Activated CD4-positive, alpha-beta T cell treated with anti-CD3 and anti-CD28 coated beads, Interleukin-2, Interleukin-6, amounts not matched to agents 100 ng/mL and 50 ng/mL, durations not matched to agents 16 hours and 8 hours (primary cell): ENCODE measurements at places on chromosomes 6 and 20.

DNA sequence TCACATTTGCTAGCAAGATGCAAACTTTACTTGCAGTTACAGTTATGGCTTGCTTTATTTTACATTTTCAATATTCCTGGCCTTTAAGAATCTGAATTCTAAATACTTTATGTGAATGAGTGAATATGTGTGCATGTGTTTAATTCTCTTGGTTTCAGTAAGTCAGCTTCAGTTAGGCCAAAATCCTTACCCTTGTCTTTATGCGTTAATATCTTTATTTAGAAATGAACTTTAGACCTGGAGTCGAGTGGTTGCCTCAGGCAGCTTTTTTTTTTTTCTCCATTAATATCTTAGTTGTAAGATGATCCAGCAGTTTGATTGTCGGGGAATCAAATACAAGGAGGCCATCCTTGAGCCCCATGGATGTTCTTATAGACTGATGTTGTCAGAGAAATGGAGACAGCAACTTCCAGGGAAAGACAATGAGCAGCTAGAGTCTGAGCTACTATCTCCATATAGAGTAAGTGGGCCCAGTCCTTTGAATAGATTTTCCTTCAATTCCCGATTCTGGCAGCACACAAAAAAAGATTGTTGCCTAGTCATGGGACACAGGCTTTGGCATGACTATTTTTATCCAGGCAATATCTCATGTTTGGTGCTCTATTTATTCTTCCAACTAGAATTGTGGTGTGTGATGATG is 398.0 kb downstream of the DHX35 start:
- DNase-seq, result no peak

- DNase-seq, result no peak
These were observed 490.8 kb upstream of the GJE1 start for GRCh38 chr6:141641951-141642350.

DNA sequence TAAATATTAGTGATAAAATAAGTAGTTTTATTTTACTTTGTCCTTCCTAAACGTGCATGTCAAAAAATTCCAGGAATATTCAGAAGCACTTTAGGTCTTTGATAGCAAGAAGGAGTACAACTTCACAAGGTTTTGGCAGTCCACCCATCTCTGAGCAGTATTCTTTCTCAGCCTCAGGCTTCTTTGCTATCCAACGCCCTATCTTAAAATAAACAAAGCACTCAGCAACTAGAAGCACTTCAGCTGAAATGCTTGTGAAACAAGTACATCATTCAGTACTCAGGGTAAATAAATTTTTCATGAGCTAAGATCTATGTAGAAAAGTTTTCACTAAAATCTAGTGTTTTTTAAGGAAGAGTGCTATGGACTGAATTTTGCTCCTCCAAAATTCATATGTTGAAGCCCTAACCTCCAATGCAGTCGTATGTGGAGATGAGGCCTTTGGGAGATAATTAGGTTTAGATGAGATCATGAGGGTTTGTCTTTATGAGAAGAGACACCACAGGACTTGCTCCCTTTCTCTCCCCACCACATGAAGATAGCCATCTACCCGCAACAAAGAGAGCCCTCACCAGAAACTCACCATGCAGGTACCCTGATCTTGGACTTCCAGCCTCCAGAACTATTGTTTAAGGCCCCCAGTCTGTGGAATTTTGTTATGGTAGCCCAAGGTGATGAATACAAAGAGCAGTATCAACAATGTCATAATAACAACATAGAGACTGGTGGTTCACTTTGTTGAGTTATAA is 539.1 kb downstream of the TFAP2A start:
- no peak for DNase-seq

GRCh38 chr6:125357515-125358256 is 55.9 kb upstream of the HDDC2 start:
- DNase-seq, result peak; percentile 1

- no peak for DNase-seq
These were observed 33.4 kb upstream of the SLC22A1 start for GRCh38 chr6:160088069-160088783.

GRCh38 chr20:24305371-24305770 is 164.1 kb upstream of the SYNDIG1 start:
- no peak for DNase-seq

DNA sequence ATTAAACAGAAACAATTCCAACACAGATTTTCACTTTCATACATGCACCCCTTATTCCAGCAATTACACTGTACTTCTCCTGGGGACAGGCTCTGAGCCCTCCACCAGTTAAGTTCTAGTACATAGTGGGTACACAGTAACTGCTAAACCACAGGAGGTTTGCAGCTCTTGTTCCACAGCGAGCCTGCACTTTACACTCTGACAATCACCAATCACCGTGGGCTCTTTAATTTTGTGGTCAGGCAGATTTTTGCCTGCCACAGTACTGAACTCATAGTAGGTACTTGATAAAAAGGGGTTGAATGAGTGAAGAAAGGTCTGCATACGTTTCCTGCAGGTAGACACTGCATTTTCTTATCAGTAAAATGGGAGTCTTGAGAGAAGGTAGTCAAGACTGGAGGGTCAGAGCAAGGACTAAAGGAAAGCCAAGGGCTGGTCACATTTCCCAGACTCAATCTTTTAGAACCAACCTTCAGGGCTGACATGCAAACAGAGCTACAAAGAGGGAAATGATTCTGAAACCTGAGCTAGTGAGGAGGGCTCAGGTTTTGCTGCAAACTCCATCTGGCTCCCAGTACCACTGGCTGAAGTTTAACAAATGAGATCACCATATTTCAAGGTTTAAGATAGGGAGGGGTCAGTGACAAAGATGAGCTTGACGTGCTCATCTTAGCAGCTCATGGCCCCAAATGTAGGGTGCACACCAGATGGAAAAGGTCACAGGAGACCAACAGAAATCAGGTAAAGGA is 404.6 kb downstream of the BTBD9 start:
- no peak for DNase-seq

- no peak for DNase-seq
These were observed 683.3 kb downstream of the PTPRT start for GRCh38 chr20:42506397-42506796.

GRCh38 chr6:28354688-28355554 is 5.2 kb downstream of the ZKSCAN3 start:
- DNase-seq, result no peak

DNA sequence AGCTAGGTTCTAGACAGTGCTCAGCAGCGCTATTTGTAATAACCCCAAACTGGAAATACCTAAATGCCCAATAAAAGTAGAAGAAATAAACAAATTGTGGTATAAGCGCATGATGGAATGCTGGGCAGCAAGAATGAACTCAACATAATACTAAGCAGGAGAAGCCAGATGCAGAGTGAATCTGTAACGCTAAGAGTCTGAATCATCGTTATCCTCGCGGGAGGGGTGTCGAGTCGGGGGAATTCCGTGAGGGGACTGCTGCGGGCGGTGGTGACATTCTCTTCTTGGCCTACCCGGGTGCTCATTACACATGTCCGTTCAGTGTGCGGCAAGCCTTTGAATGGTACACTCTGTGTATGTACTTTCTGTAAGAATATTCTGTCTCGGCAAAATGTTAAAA is 83.7 kb downstream of the SULF2 start:
- DNase-seq, result no peak

- no peak for DNase-seq
These were observed 82.3 kb downstream of the CAP2 start for GRCh38 chr6:17475606-17476244.

DNA sequence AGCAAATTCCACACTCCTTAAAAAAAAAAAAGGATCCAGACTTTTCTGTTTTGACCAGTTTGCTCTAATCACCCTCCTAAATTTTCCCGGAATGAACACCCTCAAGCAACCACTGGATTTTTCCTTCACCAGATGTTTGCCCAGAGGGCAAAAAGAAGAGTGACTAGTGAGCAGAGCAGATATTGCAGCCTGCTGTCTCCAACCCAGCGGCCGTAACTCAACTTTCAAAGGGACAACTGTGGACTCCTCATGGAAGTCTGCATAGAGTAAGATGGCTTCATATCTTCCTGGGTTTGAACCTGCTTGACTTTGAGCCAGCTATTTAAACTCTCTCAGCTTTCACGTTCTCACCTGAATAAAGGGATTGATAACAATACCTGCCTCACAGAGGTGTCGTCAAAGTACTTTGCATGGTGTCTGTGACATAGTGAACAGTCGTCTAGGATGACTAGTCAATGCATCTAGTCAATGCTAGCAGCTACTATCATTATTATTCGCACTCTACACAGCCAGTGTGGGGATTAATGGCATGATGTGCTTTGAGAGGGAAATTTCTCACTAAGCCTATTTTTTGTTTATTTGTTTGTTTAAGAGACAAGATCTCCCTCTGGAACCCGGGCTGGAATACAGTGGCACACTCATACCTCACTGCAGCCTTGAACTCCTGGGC is 92.2 kb upstream of the HIVEP1 start:
- no peak for DNase-seq

- DNase-seq, result no peak
These were observed 1.1 kb downstream of the STX7 start for GRCh38 chr6:132511831-132512220.

DNA sequence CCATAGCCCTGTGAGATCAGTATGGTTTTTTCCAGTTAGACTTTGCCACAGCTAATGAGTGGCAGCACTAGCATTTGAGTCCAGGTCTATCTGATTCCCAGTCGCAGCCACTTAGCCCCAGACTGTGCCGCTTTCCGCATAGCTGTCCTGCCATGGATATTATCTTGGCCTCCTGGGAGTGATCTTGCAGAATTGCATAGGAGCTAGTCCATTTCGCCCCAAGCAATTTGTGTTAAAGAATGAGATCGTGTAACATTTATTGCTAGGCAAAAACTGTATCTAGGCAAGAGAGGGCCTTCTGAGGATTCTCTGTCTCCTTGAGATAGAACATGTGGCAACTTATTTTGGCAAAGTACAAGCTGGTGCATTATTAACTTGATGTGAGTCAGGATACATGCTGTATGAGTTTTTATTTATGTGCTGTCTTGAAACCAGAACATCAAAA is 74.2 kb downstream of the EZR start:
- no peak for DNase-seq
